Aorta (tissue), 5 donors: ENCODE measurements at places on chromosomes 7 and 10. TPM values are rescaled to one million over a fixed set of nuclear protein-coding genes. Genes with fewer than 3 reads are reported as not detected.
A peak's percentile ranks its signal among the peaks of the same experiment; 100 is the strongest.

GRCh38 chr10:128854963-128855362, 612.1 kb upstream of the MGMT start:
- peak; percentile 84 for DNase-seq

DNA sequence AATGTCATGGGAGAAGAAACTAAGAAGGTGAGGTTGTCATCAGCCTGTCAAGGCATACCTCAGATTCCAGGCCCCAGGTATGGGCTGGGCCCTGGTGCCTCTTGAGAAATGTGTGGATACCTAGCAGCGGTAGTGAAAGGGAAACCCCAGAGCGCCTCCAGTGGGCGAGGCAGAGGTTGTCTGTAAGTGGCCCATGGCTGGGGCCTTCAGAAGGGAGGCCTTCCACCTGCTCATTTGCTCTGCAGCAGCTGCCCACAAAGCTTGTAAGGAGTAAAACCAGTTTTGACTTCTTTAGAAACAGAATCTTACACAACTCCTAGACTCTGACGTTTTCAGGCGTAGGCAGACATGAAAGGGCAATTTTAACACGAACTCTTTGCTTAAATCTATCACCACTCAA, 509.9 kb downstream of the PARD3 start:
- no peak for DNase-seq

- no peak for DNase-seq
Measured at GRCh38 chr7:124536156-124536762, 229.3 kb downstream of the GPR37 start.

GRCh38 chr10:60042262-60042661, 135.9 kb upstream of the CCDC6 start:
- DNase-seq: no peak

DNA sequence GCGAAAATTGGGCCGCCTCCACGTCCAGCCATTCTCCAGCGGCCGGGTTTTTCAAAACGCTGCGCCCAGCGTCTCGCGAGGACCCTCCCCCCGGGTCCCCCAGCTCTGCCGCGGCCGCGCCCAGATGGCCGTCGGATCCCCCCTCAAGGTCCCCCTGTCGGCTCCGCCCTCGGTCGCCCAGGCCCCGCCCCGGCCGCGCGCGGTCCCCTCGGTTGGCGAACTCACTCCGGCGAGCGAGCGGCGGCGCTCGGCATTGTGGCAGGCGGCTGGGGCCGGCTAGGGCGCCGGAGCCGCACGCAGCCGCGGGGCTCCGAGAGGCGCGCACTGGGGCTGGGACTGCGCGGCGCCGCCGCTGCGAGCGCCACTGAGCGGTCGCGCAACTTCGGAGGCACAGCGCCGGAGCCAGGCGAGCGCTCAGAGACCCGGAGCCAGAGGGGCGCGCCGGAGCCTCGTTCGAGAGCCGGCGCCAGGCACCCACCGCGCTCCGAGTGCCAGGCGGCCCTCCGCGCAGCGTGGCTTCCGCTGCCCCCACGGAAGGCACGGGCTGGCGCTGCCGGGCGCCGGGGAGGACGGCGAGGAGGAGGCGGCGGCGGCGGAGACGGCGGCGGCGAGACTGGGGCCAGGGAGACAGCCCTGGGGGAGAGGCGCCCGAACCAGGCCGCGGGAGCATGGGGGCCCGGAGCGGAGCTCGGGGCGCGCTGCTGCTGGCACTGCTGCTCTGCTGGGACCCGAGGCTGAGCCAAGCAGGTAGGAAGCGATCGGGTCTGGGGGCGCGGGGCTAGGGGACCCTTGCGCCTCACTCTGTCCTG, at the start of gene UNC5B:
TSS of gene UNC5B (plus strand) at position 253 of the 809 bp plus-strand sequence. CDS start at position 669, 416 bp downstream.
- DNase-seq: peak; percentile 94

DNA sequence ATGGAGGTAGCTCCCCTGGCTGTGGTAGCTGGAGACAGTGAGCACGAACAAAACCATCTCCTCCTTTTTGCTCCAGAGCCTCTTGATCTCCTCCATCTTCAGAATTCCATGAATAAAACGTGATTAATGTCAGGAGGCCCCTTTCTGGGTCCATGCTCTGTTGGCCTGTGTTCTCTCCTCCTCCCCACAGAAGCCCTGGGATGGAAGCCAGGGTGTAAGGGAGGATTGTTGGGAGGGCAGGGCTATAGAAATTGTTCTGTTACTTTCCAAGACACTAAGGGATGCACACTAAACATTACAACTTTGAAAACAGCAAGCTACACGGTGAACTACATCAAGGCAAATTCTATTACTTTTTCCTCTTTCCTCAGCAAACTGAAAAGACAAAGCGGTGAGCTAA, 96.3 kb downstream of the RNF216 start:
- DNase-seq: no peak

GRCh38 chr7:48511080-48511479, 339.8 kb downstream of the ABCA13 start:
- no peak for DNase-seq

GRCh38 chr7:22858640-22859561, 36.3 kb upstream of the TOMM7 start:
- DNase-seq: no peak

- no peak for DNase-seq
Measured at GRCh38 chr7:122383934-122384333, 79.4 kb upstream of the FEZF1 start.

GRCh38 chr10:68586606-68587305, 26.6 kb downstream of the TET1 start:
- no peak for DNase-seq

GRCh38 chr10:130369645-130370381, 233.6 kb downstream of the GLRX3 start:
- DNase-seq: no peak

- no peak for DNase-seq
Measured at GRCh38 chr7:115146148-115146547, 224.3 kb downstream of the MDFIC start.

GRCh38 chr10:6037422-6037821, 24.7 kb downstream of the IL2RA start:
- no peak for DNase-seq

DNA sequence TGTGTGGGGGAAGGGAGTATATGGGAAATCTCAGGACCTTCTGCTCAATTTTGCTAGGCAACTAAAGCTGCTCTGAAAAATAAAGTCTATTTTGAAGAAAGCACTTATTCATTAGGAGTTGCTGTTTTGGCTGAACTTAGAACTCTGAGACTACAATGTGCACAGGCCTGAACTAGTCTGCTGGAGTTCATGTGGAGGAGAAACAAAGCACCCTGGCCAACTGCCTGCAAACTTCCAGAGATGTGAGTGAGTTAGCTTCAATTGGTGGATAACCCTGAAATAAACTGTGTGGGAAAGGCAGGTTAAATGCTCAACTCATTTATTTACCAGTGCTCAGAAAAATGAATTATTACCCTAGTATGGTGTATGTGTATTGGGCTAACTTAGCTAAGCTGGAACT, 17.3 kb upstream of the FAM241B start:
- no peak for DNase-seq

STMP1 gene
- 29.8 TPM for total RNA-seq

C10orf53 gene
- total RNA-seq: not detected

SFRP4 gene
- 98.6 TPM for total RNA-seq
